ENCODE measurements at places on chromosomes 5 and 9. TPM values are rescaled to one million over a fixed set of nuclear protein-coding genes. Genes with fewer than 3 reads are reported as not detected.

Gene MRNIP
- 46.4 TPM for total RNA-seq

Gene EIF4EBP3
- 11.8 TPM for total RNA-seq

Gene DNAJC21
- 42.9 TPM for total RNA-seq

Gene GABRA1
- total RNA-seq = not detected

Gene COL23A1
- total RNA-seq = not detected

Gene BTNL3
- not detected for total RNA-seq

Gene FBN2
- not detected for total RNA-seq

Gene PCDHGA9
- not detected for total RNA-seq

Gene PDGFRB
- total RNA-seq = not detected

DNA sequence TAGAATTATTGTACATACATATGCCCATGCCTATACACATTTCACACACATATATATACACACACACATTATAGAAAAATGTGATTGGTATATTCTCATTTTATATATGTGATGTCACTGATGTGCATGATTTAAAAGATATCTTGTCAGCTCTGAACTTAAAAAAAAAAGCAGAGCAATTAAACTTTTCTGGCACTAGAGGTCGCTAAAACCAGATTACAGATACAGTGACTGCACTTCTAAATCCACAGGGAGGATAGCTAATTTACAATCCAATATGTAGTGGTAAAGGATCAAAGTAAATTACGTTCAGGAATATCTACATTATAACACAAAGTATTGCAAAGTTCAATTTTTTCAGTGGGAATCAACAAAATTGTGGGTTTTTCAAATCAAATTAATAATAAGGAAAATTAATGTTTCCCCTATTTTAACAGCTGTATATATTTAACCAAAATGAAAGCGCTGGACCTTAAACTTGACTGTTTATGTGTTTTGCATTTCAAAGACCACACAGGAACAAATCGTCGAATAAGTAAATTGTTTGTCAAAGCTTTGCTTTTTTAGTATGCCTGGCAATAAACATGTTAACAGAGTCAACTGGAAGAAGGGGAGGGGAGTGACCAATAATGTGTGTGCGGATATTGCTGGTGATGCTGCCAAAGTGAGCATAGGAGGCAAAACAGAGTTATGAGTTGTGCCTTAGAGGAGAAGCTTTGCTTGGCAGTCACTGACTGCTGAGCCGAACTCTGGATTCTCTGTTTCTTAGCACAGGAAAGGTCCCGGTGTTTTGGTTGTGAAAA lies 1201.4 kb upstream of the C9orf72 start:
- DNase-seq = no peak
- no peaks in the 10 kb centered on the region for H3K4me1 ChIP-seq
- H3K36me3 ChIP-seq = no peaks in the 10 kb centered on the region
- H3K27me3 ChIP-seq = no peaks in the 10 kb centered on the region
- no peak overlapping the region for H3K4me3 ChIP-seq
- H3K27ac ChIP-seq = no peak overlapping the region

- no peaks in the 10 kb centered on the region for H3K27me3 ChIP-seq
- H3K36me3 ChIP-seq = peaks cover 2% of the 10 kb centered on the region
- no peak overlapping the region for H3K4me3 ChIP-seq
- H3K27ac ChIP-seq = no peak overlapping the region
- peak; percentile 30 for DNase-seq
Observed at GRCh38 chr9:120655005-120655622, 59.2 kb downstream of the MEGF9 start.

DNA sequence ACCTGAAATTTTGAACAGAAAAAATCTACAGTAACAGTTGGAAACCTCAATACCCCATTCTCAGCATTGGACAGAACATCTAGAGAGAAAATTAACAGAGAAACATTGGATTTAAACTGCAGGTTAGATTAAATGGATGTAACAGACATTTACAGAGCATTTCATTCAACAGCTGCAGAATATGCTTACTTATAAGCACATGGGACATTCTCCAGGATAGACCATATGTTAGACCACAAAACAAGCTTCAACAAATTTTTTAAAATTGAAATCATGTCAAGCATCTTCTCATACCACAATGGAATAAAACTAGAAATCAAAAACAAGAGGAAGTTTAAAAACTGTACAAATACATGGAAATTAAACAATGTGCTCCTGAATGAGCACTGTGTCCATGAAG lies 316.3 kb downstream of the FAM170A start:
- H3K36me3 ChIP-seq = no peaks in the 10 kb centered on the region
- no peak for DNase-seq
- no peak overlapping the region for H3K4me3 ChIP-seq
- H3K27ac ChIP-seq = no peak overlapping the region

- H3K27me3 ChIP-seq = no peaks in the 10 kb centered on the region
- no peak overlapping the region for H3K4me3 ChIP-seq
- no peak for DNase-seq
Observed at GRCh38 chr5:174172566-174172965, 127.1 kb downstream of the NSG2 start.

GRCh38 chr9:72140586-72140985 lies 8.7 kb upstream of the GDA start:
- H3K27me3 ChIP-seq = no peaks in the 10 kb centered on the region
- no peaks in the 10 kb centered on the region for H3K36me3 ChIP-seq
- no peak overlapping the region for H3K27ac ChIP-seq
- DNase-seq = no peak
- no peak overlapping the region for H3K4me3 ChIP-seq

GRCh38 chr5:164663198-164663989 lies 1158.0 kb downstream of the MAT2B start:
- no peak for DNase-seq
- no peak overlapping the region for H3K27ac ChIP-seq
- no peaks in the 10 kb centered on the region for H3K27me3 ChIP-seq
- no peaks in the 10 kb centered on the region for H3K4me1 ChIP-seq
- H3K36me3 ChIP-seq = no peaks in the 10 kb centered on the region

GRCh38 chr5:8892926-8893325 lies 652.9 kb downstream of the SEMA5A start:
- no peaks in the 10 kb centered on the region for H3K4me1 ChIP-seq
- DNase-seq = no peak
- H3K36me3 ChIP-seq = no peaks in the 10 kb centered on the region
- H3K4me3 ChIP-seq = no peak overlapping the region
- H3K27ac ChIP-seq = no peak overlapping the region
- no peaks in the 10 kb centered on the region for H3K27me3 ChIP-seq

DNA sequence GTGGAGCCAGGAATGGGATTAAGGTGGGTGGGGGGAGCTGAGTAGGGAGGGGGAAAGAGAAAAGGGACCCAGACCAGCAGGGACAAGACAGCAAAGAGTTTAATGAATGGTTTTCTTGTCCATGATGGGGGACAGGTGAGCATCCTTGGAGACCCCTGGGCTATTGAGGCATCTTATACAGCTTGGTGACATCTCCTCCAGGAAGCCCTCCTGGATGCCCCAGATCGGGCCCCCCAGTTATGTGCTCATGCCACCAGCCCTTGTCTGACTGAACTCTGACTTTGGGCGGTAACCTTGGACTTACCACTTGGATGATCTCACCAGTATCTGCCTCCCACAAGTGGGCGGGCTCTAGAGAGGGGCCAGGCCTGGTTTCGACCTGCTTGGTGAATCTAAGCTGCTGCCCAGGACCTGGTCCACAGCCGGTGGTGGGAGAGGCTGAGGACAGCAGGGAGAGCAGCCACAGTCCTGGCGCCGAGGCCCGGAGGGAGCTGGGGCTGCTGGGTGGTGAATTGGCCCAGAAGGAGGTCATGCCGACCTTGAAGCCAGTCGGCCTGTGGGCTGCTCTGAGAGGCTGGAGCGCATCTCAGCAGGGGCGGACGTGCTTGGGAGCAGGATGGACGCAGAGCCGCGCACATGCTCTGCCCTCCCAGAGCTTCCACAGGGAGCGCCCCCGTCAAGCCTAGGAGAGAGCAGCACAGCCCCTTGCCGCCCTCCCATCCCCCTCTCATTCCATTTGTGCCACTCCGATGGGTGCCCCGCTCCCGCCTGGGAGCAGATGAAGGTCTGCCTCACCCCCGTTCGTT lies 36.2 kb downstream of the UNC5A start:
- H3K4me3 ChIP-seq = no peak overlapping the region
- H3K27ac ChIP-seq = no peak overlapping the region
- H3K4me1 ChIP-seq = no peaks in the 10 kb centered on the region

GRCh38 chr5:1436036-1436435 lies 9.2 kb downstream of the SLC6A3 start:
- DNase-seq = no peak
- H3K4me3 ChIP-seq = no peak overlapping the region
- no peaks in the 10 kb centered on the region for H3K4me1 ChIP-seq
- no peaks in the 10 kb centered on the region for H3K36me3 ChIP-seq
- H3K27ac ChIP-seq = no peak overlapping the region

DNA sequence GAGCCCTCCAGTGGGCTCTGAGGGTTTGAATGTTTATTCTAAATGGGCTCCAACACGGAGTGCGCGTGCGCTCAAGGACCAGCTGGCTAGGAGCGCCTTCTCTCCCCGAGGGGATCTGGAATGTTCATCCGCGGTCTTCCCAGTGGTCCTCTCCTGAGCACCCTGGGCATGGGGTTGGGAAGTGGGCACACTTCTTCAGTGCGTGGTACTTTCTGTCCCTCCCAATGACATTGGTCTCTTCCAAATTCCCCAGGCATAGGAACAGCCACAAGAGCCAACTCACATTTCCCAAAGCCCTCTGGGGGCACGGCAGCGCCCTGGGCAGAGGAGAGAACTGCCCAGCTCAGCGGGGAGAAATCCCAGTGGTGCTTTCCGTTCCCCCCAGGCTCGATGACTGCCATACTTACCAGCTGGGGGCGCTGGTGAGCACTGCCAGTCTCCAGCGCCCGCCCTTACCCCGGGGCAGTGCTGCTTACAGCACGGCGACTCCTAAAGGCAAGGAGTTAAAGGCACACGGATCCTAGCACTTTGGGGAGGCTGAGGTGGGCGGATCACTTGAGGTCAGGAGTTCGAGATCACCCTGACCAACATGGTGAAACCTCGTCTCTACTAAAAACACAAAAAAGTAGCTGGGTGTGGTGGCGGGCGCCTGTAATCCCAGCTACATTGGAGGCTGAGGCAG lies 29.9 kb upstream of the OBP2B start:
- peaks cover 7% of the 10 kb centered on the region for H3K4me1 ChIP-seq
- no peaks in the 10 kb centered on the region for H3K27me3 ChIP-seq
- H3K27ac ChIP-seq = no peak overlapping the region
- H3K4me3 ChIP-seq = no peak overlapping the region

DNA sequence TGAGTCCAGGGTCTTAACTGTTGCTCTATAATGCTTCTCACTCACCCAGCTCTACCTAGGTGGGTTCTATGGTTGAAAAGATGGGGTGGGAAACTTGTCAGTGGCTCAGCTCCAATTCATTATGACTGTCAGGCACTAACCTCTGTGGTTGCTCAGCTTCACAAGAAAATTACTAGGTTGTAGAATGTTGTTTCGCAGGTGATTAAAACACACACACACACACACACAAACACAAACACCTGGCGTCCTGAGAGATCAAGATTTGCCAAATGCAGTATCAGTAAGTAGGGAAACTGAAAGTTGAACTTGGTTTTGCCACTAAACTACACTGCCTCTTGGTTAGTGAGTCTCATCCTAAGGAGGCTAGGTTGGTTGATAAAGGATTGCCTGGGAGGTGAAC lies 2.8 kb downstream of the MCCC2 start:
- peaks cover 9% of the 10 kb centered on the region for H3K36me3 ChIP-seq
- no peaks in the 10 kb centered on the region for H3K27me3 ChIP-seq
- no peak overlapping the region for H3K27ac ChIP-seq
- peak; percentile 48 for DNase-seq
- peak overlapping the region; percentile 96 for H3K4me3 ChIP-seq

- H3K27me3 ChIP-seq = no peaks in the 10 kb centered on the region
- H3K4me3 ChIP-seq = peak overlapping the region; percentile 100
- no peaks in the 10 kb centered on the region for H3K36me3 ChIP-seq
- peaks cover 70% of the 10 kb centered on the region for H3K4me1 ChIP-seq
- peak overlapping the region; percentile 87 for H3K27ac ChIP-seq
- peak; percentile 55 for DNase-seq
Observed at GRCh38 chr9:130039528-130040147, 3.4 kb downstream of the FNBP1 start.
